ENCODE measurements at places on chromosomes 4 and X.

DNA sequence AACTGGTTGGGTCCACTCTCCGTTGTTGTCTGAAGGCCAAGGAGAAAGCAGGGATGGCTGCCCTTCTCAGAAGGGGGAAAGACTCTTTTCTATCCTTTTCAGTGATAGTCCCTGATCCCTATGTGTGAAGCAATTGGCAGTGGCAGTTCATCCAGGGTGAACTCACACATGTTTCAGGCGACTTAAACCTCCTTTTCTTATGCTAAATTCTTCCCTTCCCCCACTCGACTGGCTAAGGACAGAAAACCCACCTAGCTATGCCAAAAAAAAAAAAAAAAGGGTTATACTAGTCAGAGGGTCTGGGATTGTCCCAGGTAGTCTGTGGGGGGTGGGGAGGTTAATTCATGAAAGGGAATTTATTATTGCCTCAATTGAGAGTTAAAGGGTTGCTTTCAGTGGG, 12.2 kb upstream of the ZNF280C start:
- no peak for DNase-seq

DNA sequence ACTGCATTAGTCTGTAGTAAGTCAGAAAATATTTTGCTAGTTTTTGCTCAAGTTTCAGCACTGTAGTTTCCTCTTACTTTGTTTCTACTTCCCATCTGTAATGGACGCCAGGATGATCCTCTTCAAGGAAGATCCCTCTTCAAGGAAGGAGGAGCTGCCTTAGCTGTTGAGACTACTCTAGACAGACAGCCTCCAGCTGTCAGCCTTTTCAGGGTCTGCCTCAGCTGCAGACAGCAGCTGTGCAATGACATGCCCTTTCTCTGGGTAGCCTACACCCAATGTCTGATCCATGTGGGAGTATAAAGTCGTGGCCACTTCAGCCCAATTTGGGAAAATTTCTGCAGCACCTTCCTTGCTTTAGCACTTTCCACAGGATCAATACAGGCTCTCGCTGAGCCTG, 281.0 kb upstream of the MAOA start:
- DNase-seq, result no peak

GRCh38 chr4:183409483-183409882, 35.0 kb upstream of the CDKN2AIP start:
- DNase-seq, result no peak

- no peak for DNase-seq
These were observed 174.0 kb upstream of the GATB start for GRCh38 chr4:151934766-151935165.

- no peak for DNase-seq
These were observed 666.0 kb downstream of the GRID2 start for GRCh38 chr4:92969650-92970379.

- no peak for DNase-seq
These were observed 20.9 kb downstream of the HMGB3 start for GRCh38 chrX:151004085-151004484.

Measured in GM06990 (cell line).